Nucleus accumbens (tissue), 56 donors: ENCODE measurements at places on chromosomes 1 and 21.

- DNase-seq: no peak
Measured at GRCh38 chr1:198352975-198353695, 187.3 kb downstream of the ATP6V1G3 start.

GRCh38 chr1:26409191-26409807 lies 1.3 kb upstream of the LIN28A start:
- no peak for DNase-seq

GRCh38 chr21:45102391-45102932 lies 28.1 kb downstream of the ADARB1 start:
- no peak for DNase-seq

DNA sequence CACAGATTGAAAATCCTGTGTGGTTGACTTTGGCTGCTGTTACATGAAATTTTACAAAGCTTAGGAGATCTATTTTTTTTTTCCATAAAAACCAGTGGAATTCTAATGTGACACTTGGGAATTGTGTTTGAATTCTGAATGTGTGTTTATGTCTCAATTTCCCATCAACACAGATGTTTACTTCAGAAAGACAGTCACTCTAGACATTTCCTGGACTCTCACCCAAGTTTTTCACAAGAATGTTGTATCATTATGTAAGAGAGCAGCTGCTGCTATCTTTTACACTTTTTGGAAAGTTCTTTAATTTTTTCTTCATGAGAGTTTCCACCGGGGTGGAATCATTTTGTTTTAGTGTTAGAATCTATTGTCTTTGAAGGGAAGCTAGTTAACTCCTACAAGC lies 210.1 kb downstream of the GIPC2 start:
- DNase-seq: no peak

GRCh38 chr21:29741761-29742160 lies 198.0 kb downstream of the GRIK1 start:
- DNase-seq: no peak

GRCh38 chr1:147337040-147337630 lies 94.7 kb downstream of the CHD1L start:
- DNase-seq: no peak
